ENCODE measurements at places on chromosomes 3 and 15.

DNA sequence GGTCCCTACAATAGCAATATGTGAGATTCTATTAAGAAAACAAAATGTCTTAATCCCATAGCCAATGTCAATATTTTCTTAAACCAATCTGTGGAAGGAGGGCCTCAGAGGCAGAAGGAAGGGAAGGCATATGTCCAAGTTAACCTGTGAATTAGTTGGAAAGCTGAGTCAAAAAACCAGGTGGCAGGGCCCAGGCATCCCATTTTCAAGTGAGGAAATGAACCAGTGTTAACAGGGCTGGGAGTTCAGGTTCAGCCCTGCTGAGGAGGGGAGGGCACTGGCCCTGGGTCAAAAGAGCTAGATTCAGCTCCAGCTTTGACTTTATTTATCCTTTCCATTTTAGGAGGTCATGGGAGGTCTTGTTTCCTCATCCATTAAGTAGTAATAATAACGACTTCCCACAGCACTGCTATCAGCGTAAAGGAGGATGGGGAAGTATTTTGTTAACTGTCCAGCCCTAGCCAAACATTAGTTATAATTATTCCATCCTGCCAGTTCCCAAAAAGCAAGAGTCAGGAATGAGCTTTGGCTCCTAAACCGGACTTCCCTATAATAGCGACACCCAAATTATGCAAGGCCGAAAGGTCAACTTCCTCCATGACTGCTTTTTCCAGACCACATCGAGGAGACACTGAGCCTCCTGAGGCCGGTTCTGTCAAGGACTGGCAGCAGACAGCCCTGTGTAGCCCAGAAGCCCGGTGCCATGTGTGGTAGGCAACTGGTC, 3.2 kb downstream of the MASP1 start:
- DNase-seq, result no peak

DNA sequence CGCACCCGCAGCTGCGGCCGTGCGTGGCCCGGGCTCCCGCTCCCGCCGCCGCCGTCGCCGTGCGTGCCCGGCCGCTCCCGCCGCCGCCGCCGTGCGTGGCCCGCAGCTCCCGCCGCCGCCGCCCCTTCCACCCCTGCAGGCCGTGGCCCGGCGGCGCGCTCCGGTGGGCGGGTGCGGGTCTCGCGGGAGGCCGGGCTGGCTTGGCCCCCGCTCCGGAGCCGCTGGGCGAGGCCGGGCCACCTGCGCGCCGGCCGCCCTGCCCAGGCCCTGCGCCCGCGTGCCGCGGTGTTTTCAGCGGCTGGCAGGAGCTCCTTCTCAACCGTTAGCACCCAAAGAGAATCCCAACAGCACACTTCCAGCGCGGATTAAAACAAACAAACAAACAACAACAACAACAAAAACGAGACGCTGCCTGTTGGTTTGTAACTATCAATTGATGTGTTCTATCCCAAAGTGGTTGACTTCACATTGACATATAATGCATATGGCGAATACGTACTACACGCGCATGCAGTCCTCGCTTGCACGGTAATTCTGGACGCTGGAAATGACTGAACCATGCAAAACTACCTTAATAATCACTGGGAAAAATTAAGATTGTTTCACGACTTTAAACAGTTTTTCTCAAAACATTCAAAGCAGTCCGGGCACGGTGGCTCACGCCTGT, 113.7 kb upstream of the GOLGA8J start:
- DNase-seq, result no peak

GRCh38 chr15:43106486-43106829, 620 bp upstream of the UBR1 start:
- no peak for DNase-seq

DNA sequence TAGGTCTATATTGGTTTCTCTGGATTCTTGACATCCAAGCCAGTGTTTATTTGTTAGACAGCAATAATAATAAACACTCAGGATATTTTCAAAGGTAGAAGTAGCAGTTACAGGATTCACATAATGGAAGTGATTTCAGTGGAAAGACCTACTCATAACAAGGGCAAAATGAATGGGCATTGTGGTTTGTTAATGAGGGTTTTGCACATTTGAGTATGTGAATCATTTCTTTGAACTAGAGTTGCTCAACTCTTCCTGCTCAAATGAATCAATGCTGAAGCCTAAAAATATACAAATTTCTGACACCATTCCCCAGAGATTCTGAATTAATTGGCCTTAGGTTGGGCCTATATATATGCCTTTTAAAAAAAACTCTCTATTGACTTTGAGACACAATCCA, 4.1 kb upstream of the COL6A5 start:
- DNase-seq, result no peak

GRCh38 chr3:114619771-114620170, 325.9 kb downstream of the TIGIT start:
- no peak for DNase-seq

DNA sequence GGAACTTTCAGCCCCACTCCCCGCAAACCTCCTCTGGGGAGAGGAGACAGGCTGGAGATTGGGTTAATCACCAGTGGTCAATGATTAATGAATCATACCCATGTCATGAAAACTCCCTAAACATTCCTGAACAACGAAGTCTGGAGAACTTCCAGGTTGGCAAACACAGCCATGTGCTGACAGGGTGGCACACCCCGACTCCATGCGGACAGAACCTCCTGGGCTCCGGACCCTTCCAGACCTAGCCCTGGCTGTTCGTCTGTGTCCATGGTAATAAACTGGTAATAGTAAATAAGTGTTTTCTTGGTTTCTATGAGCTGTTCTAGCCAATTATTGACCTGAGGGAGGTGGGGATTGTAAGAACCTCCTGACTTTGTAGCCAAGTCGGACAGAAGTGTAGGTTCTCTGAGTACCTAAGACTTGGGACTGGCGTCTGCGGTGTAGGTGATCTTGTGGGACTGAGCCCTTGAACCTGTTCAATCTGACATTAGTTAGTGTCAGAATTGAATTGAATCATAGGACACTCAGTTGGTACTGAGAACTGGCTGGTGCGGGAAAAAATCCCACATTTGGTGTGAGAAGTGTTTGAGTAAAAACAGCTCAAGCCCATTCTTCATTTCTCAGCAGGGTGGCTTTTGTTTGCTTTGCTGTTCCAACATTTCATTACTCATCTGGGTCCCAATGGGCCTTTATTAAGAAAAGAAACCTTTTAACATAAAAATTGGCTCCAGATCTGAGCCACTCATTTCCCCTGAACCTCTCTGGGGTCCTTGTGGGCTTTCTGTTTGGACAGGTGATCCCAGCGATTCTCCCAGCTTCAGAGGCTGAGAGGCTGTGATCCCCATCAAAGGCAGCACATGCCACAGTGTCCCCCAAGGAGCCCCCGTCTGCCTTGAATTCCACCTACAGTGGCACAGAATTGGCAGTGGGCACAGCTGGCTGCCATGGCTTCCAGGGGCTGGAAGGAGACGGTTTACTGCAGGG, 151.0 kb downstream of the TJP1 start:
- DNase-seq, result no peak

DNA sequence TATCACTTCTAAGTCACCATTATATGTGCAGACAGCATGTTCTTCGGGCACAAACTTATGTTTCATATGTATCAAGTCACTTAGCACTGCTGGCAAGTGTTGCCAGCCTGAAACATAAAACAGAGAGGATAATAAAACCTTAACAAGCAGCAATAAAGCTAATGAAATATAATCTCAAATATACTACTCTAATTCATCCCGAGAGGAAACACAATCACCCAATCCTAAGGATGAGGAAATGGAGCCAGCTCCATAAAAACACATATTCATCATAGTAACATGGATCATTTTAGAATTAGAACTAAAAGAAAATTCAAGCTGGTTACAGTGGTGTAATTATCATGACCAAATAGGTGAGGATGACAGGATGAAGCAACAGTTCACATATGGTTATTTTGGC, 1072.7 kb downstream of the EPHA3 start:
- no peak for DNase-seq

DNA sequence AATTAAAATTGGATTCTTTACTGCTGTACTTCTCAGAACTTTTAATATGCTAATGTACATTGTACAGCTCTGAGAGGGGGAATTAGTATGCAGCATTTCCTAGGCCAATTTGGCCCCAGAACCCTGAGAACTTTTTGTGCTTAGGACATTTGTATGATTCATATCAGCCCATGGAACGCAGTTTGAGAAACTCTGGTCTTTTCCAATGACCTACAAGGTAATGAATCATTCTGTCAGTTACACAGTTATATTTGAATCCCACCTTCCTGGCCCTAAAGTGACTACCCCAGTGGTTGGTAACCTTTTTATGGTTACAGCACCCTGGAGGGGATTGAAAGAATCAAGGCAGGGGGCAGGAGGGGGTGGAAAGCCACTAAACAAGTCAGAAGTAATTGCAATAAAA, 25.6 kb upstream of the KBTBD12 start:
- DNase-seq, result no peak

GRCh38 chr3:64399205-64399800, 174.0 kb upstream of the PRICKLE2 start:
- DNase-seq, result no peak

DNA sequence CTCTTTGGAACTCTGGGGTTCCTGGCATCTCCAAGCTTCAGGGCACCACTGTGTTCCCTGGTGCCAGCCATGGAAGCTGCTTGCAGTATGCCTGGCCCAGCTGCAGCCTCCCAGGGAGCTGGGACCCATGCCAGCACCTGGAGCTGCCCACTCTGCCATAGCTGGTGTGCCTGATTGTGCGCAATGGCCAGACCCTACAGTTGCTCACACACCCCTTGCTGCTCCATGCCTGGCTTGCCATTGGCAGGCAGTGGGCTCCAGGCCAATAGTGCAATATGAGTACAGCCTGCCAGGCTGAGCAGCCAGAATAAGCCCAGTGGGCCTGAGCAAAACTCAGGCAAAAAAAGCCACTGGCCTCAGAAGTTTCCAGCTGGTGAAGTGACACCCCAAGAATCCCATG, 43.8 kb upstream of the LRRFIP2 start:
- no peak for DNase-seq

DNA sequence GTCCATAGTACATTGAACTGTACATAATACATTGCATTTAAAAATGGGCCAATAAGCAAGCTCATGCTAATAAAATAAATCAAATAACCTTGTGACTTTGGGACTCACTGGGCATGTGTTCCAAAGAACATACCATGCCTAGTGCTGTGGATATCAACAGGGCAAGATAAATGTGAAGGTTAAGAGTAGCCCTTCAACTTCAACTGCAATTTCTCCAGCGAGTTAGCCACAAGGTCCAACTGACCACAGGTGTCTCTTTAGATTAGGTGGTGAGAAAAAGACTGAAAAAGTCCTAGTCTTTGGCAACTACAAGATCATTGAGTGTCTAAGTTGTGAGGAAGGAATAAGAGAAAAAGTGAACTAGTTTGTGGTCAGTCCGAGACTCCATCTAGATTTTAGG, 78.3 kb upstream of the ATP11B start:
- DNase-seq, result no peak

DNA sequence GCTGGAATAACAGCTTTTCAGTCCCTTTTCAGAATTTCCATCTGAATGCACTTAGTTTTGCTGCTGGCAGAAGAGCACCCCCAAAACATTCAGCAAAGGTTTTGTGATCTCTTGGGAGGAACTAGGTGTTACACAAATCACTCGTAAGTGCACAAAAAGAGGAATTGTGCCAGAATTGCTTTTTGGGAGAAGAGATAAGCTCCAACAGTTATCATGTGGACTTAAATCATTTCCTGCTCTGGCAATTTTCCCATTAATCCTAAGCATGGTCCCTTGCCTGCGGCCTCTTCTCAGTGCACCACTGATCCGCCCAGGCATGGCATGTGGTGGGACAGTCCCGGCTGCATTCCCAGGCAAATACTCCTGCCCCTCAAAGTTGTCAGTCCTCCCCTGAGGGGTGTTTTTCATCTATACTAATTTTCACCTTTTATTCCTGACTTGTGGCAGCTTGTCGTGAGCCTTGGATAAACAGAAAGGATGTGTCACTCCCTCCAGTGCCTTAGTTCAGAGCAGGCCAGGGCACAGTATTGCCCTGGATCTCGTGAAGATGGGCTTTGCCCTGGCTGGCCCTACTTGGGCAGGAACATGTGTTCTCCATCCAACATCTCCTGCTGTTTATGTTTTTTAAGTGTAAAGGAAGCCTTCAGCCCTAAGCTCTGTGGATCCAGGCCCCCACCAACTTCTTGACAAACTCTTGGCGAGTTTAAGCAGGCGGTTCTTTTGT, 44.6 kb upstream of the VILL start:
- no peak for DNase-seq

DNA sequence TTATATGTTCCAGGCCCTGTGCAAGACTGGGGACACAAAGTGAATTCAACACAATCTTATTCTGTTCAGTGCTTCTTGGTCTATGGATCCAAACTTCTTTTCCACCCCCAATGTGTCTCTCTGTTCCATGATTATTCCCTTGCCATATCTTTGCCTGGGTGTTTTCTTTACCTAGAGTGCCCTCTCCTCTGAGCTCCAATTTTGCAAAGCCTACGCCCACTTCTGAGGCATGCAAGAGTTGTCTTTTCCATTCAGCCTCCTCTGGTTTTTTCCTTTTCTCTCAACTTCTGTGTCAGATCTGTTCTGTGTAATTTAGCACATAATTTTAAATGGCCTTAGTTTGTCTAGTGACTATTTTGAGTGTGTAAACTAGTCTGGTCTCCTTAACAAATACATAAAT, 72.8 kb upstream of the PLCL2 start:
- DNase-seq, result no peak

- no peak for DNase-seq
Measured at GRCh38 chr15:78437107-78437761, 782 bp upstream of the IREB2 start.

DNA sequence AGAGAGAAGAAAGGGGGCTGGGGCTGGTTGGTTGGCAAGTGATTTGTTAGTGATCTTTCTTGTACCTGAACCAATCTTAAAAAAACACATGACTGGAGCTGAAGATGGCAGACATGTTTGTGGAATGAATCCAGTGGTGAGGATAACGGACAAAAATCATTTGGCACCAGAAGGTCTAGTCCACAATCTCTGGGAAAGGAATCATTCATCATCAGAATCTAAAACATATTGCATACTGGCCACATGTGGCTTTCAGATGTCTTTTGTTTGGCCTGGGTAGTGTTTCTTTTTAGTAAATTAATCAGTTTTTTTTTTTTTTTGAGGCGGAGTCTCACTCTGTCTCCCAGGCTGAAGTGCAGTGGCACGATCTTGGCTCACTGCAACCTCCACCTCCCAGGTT, 5.0 kb downstream of the NEK11 start:
- no peak for DNase-seq

DNA sequence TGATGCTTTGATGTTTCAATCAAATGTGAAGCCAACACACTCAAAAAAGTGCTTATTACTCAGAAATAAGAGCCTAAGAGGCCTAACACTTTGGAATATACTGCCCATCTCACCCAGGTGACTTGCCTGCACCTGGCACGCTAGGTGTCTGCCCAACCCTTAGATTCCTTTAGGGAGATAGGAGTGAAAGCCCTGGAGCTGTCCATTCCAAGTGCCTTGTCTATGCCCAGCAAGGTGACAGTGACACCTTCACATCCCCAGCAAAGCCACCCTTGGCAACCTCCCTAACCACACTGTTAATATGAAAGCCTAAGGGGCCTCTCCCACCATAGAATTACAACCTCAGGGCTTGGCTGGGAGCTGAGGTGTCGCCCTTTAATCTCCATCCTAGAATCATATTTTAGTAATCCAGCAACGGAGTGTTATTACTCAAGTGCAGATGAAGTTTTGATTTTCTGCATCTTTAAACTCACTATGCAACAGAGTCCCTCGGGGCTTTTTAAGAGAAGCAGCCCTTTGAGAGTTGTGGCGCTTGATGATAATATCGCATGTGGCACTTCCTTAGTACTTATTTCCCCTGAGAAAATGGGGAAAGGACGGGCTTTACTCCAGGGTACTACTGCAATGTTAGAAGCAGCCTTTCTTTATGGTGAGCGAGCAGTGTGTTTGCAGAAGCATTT, 24.8 kb downstream of the ATP10A start:
- DNase-seq, result no peak

- no peak for DNase-seq
Measured at GRCh38 chr3:46733026-46733800, 15.5 kb upstream of the PRSS50 start.

GRCh38 chr3:37810848-37811247, 50.8 kb upstream of the CTDSPL start:
- no peak for DNase-seq

All from T follicular helper cell (primary cell).